RPMI8226 (cell line): ENCODE measurements at places on chromosomes 16 and 17.

- no peak for DNase-seq
These were observed 42.4 kb downstream of the OMG start for GRCh38 chr17:31254654-31255053.

DNA sequence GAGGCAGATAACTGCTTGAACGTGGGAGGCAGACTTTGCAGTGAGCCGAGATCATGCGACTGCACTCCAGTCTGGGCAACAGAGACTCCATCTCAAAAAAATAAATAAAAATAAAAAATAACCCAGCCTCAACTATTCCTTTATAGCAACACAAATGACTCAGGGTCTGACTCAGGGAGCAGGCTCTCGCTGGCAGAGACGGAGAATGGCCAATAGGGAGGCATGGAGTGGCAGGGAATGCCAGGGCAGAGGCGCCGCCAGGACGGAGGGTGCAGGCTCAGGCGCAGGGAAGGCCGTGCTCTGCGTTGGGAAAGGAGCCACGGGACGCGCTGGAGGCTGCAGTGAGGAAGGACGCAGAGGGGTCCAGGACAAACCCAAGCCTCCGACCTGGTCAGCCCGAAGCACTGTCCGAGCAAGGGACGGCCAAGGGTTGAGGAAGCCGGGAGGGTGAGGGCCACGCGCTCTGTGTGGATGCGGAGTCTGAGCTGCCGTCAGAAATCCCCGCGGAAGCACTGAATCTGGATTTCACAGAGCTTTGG, 40.3 kb downstream of the PKD1 start:
- DNase-seq: no peak

GRCh38 chr16:31149332-31149731, 534 bp downstream of the PRSS36 start:
- DNase-seq: no peak

DNA sequence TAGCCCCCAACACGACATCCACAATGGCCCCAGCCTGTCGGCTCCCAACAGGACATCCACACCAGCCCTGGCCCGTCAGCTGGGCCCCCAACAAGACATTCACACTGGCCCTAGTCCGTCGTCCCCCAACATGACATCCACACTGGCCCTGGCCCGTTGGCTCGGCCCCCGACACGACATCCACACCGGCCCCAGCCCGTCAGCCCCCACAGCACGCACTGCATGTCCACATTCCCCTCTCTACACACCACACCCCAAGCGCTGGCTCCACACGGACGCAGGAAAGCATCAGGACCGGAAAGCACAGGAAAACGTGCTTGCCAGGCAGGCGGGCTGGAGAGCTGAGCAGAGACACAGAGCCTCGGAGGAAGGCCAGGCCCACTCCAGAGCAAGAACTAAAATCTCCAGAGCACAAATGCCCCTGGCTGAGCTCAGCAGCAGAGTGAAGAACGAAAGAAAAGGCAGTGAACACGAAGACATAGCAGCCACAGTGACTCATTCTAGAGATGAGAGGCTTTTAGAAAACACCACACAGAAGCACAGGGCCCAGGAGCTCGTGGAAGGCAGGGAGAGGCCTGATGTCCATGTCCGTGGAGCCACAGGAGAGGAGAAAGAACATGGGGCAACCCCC, 50.6 kb downstream of the LMF1 start:
- no peak for DNase-seq

GRCh38 chr17:82374626-82375331, 3.2 kb downstream of the UTS2R start:
- DNase-seq: no peak
